ENCODE measurements at places on chromosomes 5 and 9. TPM values are rescaled to one million over a fixed set of nuclear protein-coding genes. Genes with fewer than 3 reads are reported as not detected.
A peak's percentile ranks its signal among the peaks of the same experiment; 100 is the strongest.

The C9orf43 gene
- 0.13 TPM for total RNA-seq

The RMND5B gene
- 44.6 TPM for total RNA-seq

The CER1 gene
- total RNA-seq = not detected

The KIF27 gene
- total RNA-seq = 0.34 TPM

The IL5 gene
- total RNA-seq = not detected

DNA sequence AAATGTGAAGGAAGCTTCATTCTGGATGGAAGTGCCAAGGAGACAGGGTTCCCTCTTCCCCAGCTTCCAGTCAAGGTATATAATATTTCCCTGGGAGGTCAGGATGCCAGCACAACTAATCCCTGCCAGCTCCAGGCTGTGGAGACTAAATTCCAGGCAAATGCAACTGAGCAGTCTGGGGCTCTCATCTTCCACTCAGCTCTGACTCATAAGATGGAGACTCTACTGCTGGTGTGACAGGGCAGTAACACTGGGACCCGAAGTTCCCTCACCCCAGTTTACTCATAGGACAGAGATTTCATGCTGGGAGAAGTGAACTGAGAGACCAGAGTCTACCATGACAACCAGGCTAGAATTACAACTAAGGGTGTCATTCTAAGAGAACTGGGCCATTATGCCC is 235.4 kb downstream of the FSTL4 start:
- DNase-seq = peak; percentile 27

DNA sequence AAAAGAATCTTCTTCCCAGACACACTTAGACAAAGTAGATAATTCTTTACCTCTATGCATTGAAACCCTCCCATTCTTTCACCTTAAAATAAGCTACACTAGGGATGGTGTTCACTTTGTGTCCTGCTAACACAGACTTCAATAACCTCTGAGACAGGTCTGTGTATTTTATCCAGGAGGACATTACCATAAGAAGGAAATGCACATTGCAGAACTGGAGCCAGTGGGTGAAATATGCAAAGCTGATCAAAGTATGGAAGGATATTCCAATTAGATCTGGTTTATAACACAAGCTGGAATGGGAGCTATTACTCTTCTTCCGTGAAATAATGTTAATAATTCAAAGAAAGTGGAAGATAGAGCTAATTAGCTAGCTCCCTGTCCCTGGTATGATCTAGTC is 204.1 kb downstream of the BRINP1 start:
- no peak for DNase-seq

DNA sequence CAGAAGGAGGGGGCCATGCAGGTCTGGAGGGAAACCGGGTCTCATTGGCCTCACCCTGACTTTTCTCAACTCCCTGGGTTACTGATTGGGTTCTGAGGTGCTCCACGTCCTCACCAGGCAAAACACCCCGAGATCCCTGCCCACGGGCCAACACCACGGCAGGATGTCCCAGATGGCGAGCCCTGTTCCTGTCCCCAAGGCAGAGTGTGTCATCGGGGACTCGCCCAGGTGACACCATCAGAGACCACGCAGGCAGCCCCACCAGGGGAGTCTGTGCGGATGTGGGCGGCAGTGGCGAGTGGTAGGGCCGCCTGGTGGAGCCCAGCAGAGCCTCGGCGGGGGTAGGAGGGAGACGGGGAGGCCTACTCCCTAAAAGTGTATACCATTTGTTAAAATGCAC is 59.0 kb upstream of the UBAC1 start:
- DNase-seq = no peak

DNA sequence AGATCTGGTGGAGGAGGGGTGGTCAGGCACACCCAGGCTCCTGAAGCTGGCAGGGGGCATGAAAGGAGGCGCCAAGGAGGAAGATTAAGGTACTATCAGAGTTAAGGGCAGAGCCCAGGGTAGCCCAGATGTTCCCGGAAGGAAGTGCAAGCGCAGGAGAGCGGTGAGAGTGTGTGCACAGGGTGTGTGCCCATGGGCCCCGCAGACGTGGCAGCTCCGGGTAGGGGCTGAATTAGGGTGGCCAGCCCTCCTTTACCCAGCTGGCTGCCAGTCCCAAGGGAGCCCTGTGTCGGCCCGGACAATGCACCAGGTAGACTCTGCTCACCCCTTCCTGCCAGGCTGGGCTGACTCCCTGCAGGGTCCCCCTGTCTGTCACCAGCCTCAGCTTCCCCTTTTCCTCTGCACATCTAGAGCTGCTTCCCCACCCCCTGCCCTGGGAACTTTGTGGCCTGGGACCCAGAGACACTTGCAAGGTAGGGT is at the start of gene SMIM33:
Gene SMIM33, plus strand, starts transcription at position 184 of the 480 bp plus-strand sequence. Its CDS starts 118 bp downstream, at position 302.
- DNase-seq = no peak

DNA sequence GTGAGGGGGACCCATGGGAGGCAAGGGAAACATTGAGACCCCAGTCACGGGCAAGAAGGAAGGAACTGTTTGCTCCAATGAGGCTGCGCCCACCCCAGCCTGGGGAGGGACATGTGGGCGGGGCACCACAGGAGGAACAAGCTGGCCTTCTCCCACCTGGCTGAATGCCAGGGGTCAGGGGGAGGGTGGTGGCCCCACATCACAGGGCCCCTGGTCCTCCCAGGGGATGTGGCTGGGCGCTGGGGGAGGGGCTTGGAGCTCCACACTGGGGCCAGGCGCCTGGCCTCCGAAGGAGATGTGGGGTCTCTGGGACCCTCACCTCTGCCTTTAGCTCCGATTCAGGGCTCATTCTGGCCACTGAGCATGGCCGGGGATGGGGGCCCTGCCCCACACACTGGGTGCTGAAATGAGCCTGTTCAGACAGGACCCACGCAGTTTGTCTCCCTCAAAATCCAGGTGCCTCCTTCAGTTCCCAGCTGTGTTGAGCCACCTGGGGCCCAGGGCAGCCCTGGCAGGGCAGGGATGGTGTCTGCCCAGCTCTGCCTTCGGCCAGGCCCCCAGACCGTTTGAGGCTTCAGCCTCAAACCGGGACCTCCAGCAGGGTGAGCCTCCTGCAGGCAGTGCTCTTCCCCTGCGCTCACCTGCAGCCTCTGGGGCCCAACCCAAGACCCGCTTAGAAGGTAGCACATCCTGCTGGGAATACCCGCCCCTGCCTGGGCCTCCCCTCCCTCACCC is 33.2 kb upstream of the NOTCH1 start:
- DNase-seq = peak; percentile 9

- no peak for DNase-seq
Measured at GRCh38 chr5:143708672-143709071, 103.3 kb upstream of the HMHB1 start.

- no peak for DNase-seq
Measured at GRCh38 chr5:67610186-67610912, 413.8 kb upstream of the CD180 start.

- DNase-seq = no peak
Measured at GRCh38 chr5:143812085-143812705, at the start of gene HMHB1. TSS of gene HMHB1 (plus strand) at chr5:143812161.

DNA sequence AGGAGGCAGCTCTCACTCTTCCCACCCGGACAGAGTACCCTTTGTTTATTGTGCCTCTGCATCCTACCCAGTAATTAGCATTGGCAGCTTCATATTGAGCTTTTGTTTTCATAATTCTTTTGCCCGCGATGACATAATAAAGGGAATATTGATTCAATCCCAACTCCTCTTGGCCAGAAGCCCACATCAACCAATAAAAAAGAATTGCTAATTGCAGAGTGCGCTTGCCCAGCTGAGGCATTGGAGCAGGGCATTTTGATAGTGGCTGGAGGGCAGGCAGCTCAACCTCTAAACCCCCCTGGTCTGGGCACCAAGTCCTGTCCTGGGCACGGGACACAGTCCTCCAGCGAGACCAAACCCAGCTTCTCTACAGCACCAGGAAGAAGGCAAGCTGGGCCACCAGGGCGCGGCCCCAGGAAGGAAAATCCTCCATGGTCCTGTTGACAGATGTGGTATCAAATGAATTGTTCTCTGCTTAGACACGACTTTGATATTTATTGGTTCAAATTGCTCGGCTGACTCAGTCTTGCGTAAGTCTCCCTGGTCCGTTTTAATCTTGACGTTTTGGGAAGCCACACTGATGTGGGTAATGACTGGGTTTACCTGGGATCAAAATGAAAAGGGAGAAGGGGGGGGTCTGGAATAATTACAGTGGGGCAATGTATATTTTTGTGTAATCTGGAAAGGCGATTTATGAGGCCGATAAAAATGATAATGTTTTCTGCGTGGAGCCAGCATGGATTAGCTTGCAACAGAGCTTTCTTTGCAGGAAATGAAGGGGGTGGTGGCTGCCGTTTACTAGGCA is 220.7 kb upstream of the MSX2 start:
- peak; percentile 61 for DNase-seq

DNA sequence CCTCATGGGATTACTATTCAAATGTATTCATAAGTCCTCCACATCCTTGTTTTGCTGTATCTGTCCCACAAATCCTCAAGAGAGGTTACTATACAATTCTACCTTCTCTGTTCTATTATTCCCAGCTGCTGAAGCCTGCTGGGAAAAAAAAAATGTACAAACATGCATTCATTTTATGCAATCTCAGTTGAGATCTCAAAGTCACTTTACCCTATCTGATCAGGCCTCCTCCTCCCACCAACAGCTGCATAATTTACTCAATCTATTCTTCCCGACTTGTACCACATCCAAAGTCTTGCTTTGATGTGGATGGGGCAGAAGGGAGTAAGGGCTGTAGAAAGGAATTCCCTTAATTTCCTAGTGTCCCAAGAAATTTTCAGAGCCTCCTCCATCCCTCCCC is 28.6 kb downstream of the PSIP1 start:
- no peak for DNase-seq

GRCh38 chr5:94362857-94363256 is 255.5 kb downstream of the KIAA0825 start:
- DNase-seq = no peak

DNA sequence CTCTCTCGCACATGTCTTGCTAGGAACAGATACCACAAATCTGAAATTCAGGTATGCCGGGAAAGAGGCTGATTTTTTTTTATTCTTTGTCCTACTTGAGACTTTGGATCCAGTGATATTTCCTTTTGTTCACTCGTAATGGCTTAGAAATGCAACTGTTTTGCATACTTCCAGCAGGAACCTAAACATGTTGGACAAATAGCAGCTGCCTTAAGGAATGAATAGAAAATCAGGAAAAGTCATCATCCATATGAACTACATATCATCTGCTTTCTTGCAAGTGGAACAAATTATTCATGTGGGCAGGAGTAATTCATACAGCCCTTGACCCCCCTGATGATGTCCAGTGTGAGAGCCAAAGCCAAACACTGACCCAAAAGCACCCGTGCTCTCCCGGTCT is 17.4 kb downstream of the TTC39B start:
- no peak for DNase-seq

- DNase-seq = no peak
Measured at GRCh38 chr9:72443855-72444254, 77.6 kb upstream of the TMC1 start.

DNA sequence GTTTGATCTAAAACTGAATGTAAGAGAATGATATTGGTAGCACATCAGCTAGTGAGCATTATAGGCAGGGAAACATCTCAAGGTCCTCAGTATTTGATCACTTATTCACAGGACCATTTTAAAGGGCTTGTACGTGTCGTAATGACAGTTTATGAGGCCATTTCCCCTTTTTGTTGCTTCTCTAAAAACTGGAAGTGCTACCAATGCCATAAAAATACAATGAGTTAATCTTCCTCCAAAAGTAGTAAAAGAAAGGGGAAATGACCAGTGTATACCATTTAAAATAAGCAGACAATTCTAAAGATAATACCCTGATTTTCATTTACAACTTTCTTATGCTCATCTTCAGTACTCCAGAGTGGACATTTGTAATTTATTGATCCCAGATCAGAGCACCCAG is 285.8 kb upstream of the PCSK5 start:
- DNase-seq = no peak
